ENCODE measurements at places on chromosomes 1 and 21.

DNA sequence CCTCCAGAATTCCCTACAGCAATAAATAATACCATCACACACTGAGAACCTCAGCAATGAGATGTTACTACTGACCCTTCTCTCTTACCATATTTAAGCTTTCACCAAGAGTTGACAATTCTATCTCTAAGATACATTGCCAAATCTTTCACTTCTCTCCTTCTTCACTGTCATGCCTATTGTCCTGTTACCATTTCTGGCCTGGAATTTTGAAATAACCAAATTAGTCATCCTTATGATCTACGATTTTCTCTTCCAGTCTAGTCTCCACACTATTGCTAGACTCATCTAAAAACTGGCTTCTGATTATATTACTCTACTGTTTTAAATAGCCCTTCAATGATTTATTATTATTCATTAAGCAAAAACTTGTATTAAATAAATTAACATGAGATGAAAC is 656.1 kb upstream of the ADGRL4 start:
- DNase-seq, result no peak

- no peak for DNase-seq
Measured at GRCh38 chr1:61979729-61980128, 214.9 kb upstream of the L1TD1 start.

DNA sequence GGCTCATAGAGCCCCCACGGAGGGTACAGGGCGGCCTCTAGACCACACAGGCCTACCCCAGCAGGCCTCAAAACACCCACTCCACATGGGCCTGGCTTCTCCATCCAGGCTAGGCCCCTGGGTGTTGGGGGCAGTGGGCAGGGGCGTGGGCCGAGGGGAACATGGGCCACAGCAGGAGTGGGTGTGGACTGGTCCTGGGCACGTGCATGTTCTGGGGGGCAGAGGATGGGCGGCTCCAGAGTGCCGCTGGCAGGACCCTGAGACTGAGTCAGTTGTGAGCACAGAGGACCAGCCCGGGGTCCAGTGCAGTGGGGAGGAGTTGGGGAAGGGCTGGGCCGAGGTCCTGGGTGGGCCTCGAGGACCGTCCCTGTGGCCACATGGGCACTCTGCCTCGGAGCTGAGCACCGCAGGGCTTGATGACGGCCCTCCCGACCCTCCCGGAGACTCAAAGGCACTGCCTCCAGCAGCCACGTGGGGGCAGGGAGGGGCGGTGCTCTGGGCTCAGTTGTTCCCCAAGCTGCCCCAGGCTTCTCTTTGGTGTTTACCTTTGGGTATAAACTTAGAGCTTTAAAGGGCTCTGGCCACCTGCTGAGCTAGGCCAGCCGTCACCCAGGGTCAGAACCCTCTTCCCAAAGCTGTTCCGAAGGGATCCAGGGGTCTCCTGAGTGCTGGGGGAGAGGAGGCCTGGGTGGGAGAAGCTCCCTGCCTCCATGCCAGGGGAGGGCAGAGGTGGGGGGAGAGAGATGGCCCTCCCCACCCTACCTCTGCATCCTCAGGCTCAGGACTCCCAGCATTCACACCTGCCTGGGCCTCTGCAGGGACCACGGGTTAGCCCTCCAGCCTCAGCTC is 79.9 kb downstream of the MORN1 start:
- peak; percentile 49 for DNase-seq

- DNase-seq, result no peak
Measured at GRCh38 chr21:42597487-42598158, 55.8 kb upstream of the PDE9A start.

DNA sequence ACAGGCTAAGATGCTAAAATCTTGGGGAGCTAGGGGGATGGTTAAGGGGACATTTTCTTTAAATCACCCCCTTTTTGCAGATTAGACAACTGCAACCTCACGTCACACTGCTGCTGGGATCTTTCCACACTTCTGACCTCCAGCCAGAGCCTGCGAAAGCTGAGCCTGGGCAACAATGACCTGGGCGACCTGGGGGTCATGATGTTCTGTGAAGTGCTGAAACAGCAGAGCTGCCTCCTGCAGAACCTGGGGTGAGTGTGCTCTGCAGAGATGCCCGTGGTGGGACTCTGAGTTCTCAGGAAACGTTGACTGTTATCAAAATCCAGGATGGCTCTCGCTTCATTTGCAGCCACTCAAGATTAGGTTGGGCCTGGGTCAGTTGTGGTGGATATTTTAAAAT is 13.3 kb downstream of the OR2B11 start:
- no peak for DNase-seq

DNA sequence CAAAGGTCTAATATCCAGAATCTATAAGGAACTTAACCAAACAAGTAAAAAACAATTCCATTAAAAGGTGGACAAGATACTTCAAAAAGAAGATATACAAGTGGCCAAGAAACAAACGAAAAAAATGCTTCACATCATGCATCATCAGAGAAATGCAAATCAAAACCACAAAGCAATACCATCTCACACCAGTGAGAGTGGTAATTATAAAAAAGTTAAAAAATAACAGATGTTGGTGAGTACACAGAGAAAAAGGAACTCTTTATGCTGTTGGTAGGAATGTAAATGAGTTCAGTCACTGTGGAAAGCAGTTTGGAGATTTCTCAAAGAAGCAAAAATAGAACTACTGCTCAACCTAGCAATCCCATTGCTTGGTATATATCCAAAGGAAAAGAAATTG is 218.6 kb downstream of the SLC44A5 start:
- no peak for DNase-seq

DNA sequence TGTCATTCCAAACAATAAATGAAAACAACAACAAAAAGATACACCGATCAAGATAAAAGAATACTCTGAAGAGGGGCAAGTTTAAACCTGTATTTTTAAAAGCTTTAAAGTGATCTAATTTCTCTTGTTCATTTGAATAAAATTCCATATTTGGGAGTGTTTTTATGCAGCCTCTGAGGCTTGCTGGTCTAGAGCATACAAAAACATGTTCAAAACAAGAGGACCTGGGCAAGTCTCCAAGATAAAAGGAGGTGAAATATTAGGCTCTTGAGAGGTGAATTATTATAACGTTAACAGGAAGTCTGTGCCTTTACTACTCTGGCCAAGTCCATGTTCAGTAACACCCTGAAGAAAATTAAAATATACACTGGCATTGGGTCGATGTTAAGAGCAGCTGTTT is 20.1 kb downstream of the URB1 start:
- no peak for DNase-seq

Measured in activated CD8-positive, alpha-beta memory T cell treated with anti-CD3 and anti-CD28 coated beads for 1 hour (primary cell).